Suprapubic skin (tissue), 4 donors: ENCODE measurements at places on chromosomes 6 and 20. TPM values are rescaled to one million over a fixed set of nuclear protein-coding genes. Genes with fewer than 3 reads are reported as not detected.

MRPS10 gene
- total RNA-seq: 20.0 TPM

PRL gene
- total RNA-seq: not detected

GSTA2 gene
- total RNA-seq: not detected

CALHM4 gene
- not detected for total RNA-seq

LRFN2 gene
- total RNA-seq: not detected

SLC26A8 gene
- total RNA-seq: not detected

HAO1 gene
- 0.80 TPM for total RNA-seq

UBD gene
- total RNA-seq: not detected

CNPY3 gene
- 26.4 TPM for total RNA-seq

SLC16A10 gene
- 23.1 TPM for total RNA-seq

SIRPD gene
- total RNA-seq: not detected

RBBP9 gene
- total RNA-seq: 17.7 TPM

ULBP3 gene
- 0.78 TPM for total RNA-seq

GINS1 gene
- total RNA-seq: 2.6 TPM

KIF16B gene
- 64.0 TPM for total RNA-seq

TAGAP gene
- total RNA-seq: 1.9 TPM
